ENCODE measurements at places on chromosomes 4 and X.

GRCh38 chrX:124925681-124926080 is 394.0 kb upstream of the TEX13C start:
- no peak for DNase-seq

GRCh38 chrX:41176263-41176662 is 91.0 kb downstream of the USP9X start:
- DNase-seq, result no peak

- DNase-seq, result no peak
Measured at GRCh38 chr4:40256329-40256728, 59.5 kb downstream of the RHOH start.

DNA sequence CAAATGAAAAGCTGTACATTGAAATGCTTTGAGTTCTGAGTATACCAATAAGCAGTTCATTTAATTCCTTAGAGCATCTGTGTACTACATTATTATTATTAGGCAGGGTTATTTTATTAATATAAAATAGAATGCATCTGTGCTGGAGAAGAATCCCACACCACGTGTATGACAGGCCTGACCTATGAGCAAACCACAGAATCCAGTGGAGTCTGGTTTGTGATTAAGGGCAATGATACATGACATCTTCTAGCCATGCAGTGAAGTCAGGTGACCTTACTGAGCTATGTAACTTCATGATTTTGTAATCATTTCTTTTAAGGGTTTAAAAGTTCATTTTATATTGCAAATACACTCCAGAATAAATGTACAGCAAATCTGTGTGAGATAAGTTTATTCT is 1165.0 kb upstream of the TENM3 start:
- DNase-seq, result peak; percentile 66

GRCh38 chr4:26789208-26789607 is 71.4 kb upstream of the STIM2 start:
- no peak for DNase-seq

GRCh38 chr4:7812921-7813320 is 126.7 kb downstream of the AFAP1 start:
- DNase-seq, result no peak

DNA sequence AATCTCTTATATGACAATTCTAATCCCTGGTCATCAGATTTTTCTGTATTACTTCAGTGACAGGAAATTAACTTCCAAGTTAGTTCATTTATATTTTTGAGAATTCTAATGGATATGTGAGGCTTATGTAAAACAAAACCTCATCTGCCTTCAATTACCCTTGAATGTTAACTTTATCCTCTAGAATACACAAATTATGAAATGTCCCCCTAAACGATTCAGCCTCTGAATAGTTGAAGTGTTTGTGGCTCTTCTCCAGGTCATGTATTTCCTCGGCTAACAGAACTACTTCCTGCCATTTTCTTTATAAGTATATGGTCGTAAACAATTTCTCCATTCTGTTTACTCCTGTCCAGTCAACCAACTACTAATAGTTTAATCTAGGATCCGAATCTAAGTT is 401.3 kb downstream of the PCDH10 start:
- DNase-seq, result no peak

- peak; percentile 82 for DNase-seq
Measured at GRCh38 chr4:143482840-143483239, 30.7 kb upstream of the SMARCA5 start.

DNA sequence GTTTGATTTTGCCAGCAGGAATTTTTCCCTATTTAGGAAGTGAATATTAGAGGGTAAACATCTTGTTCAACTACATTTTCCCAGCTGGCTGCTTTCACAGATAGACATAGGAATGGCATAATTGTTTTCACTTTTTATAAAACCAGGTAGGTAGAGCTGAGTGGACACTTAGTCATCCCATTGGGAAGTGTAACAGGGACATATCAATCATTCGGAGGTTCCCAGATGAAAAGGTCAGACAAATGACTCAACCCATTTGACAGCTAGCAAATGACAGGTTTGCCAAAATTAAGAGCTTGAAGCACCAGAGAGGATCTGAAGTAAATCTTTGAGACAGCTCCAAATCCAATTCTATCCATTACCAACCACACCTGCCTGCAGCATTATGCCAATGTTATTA is 205.3 kb downstream of the SLC39A8 start:
- no peak for DNase-seq

- peak; percentile 51 for DNase-seq
Measured at GRCh38 chr4:84631573-84631972, 48.6 kb downstream of the CDS1 start.

DNA sequence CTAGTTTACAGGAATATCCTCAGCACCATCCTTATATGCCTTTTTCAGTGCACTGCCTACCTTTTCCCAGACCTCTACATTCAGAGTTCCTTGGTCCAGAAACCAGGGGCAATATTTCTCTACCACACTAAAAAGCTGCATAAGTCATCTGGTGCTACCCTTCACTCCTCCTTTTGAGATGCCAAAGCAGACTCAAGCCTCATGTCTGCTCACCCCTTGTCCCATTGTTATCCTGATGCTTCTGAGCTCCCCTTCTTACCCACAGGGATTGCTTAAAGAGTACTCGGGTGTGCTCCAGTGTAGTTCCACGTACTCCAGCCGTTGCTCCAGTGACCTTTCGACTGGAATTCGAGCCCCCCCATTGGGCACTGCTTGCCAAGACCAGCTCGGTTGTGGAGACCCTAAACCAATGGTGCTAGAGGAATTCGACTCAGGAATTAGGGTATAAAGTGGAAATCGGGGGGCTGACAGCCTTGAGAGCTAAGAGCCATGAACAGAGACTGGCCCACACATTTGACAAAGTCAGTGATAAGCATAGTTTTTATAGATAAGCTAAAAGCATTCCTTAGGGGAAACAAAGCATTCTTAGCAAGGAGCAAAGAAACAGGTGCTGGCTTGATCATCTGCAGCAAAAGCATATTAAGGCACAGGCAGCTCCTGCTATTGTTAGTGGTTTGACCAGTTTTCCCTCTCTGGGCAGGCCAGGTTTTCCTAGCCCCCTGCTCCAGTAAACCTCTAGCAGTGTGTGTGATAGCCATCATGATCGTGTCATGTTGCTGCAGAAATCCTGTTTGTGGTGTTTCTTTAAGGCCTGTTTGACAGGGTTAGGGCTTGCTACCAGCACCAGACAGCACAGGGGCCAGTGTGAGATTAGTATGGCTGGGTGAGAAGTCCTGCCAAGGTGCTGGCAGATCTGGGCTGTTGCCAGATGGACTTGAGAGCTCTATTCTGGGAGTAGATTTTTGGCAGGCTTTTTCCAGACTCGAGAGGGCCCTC is 57.5 kb upstream of the WDR1 start:
- no peak for DNase-seq

Measured in choroid plexus epithelial cell (primary cell).